ENCODE measurements at places on chromosomes 6 and 20. TPM values are rescaled to one million over a fixed set of nuclear protein-coding genes. Genes with fewer than 3 reads are reported as not detected.

The ARHGAP18 gene
- total RNA-seq = 184 TPM

The BPIFB1 gene
- total RNA-seq = not detected

The TRAM2 gene
- 101 TPM for total RNA-seq

The MAP3K7 gene
- total RNA-seq = 49.1 TPM

The COMMD7 gene
- 52.8 TPM for total RNA-seq

The EEF1A2 gene
- 1.0 TPM for total RNA-seq

The MYB gene
- total RNA-seq = 0.14 TPM

The SLC22A2 gene
- total RNA-seq = not detected

The SMPDL3A gene
- total RNA-seq = 7.3 TPM

The TP53INP2 gene
- total RNA-seq = 8.6 TPM

The PAK5 gene
- total RNA-seq = not detected

The VSX1 gene
- total RNA-seq = not detected

The HDGFL1 gene
- not detected for total RNA-seq

The HS3ST5 gene
- total RNA-seq = not detected

The PNLDC1 gene
- not detected for total RNA-seq

The BPI gene
- not detected for total RNA-seq

The KIF25 gene
- not detected for total RNA-seq

The LPIN3 gene
- total RNA-seq = 5.2 TPM

The IL17A gene
- not detected for total RNA-seq

The CST5 gene
- total RNA-seq = not detected

The MLIP gene
- 24.1 TPM for total RNA-seq

The POU5F1 gene
- not detected for total RNA-seq

The DEFB119 gene
- total RNA-seq = not detected

The OSBPL2 gene
- 20.5 TPM for total RNA-seq

The OOEP gene
- total RNA-seq = not detected

The SNPH gene
- total RNA-seq = 4.8 TPM

The MICB gene
- 33.1 TPM for total RNA-seq

The GRM4 gene
- not detected for total RNA-seq

The BPIFB2 gene
- total RNA-seq = not detected

The NMBR gene
- not detected for total RNA-seq

The GRIK2 gene
- total RNA-seq = not detected

The CCN6 gene
- total RNA-seq = not detected

The HTR1E gene
- total RNA-seq = not detected

The VGLL2 gene
- total RNA-seq = not detected

The MDN1 gene
- total RNA-seq = 55.3 TPM

All from thoracic aorta endothelial cell (primary cell).